ENCODE measurements at places on chromosomes 5 and 9.

- no peak for DNase-seq
These were observed 294.0 kb downstream of the YTHDC2 start for GRCh38 chr5:113807427-113807991.

- DNase-seq: no peak
These were observed 7.2 kb upstream of the LMNB1 start for GRCh38 chr5:126769703-126770102.

GRCh38 chr5:31096238-31096865 is 97.1 kb upstream of the CDH6 start:
- peak; percentile 54 for DNase-seq

GRCh38 chr5:111235635-111236034 is 11.5 kb downstream of the CAMK4 start:
- DNase-seq: no peak

DNA sequence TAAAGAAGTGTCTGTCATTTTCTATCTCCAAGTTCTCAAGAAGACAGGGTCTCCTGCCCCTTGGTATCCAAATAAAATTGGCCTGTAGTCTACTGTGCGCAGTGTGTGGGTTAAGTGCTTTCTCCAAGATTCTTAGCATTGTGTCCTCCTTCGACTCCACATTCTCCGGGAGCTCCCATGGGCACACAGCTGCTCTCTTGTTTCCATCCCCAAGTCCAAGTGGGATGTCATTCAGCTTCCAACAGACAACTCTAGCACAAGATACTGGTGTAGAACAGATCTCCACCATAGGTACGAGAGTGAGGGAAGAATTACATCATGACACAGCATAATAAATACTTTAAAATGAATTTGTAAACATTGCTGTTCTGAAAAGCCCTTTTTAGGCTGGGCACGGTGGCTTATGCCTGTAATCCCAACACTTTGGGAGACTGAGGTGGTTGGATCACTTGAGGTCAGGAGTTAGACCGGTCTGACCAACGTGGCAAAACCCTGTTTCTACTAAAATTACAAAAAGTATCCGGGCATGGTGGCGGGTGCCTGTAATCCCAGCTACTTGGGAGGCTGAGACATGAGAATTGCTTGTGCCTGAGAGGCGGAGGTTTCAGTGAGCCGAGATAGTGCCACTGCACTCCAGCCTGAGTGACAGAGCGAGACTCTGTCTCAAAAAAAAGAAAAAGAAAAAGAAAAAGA is 196.2 kb downstream of the C9orf152 start:
- DNase-seq: no peak

DNA sequence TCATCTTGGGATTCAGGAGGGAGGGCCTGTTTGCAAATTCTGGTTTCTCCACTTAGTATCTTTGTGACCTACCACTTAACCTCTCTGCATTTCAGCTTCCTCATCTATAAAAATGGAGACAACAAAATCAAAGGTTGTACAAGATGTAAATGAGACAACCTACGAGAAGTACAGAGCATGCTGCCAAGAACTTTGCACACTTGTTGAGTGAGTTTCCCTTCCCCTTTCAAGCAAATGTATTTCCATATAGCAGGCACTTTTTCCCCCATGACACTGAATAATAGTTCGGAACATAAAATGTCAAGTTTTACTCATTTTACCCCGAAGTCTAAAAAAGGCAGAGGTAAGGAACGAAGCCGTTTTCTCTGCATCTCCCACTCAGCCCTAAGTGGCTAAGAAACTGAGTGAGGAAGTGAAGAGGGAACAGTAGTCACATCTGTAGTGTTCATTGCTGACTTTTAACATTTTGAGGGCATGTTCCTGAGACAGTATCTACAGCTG is 159.0 kb downstream of the TLE1 start:
- no peak for DNase-seq

GRCh38 chr5:155091768-155092717 is 78.5 kb downstream of the KIF4B start:
- DNase-seq: peak; percentile 67

DNA sequence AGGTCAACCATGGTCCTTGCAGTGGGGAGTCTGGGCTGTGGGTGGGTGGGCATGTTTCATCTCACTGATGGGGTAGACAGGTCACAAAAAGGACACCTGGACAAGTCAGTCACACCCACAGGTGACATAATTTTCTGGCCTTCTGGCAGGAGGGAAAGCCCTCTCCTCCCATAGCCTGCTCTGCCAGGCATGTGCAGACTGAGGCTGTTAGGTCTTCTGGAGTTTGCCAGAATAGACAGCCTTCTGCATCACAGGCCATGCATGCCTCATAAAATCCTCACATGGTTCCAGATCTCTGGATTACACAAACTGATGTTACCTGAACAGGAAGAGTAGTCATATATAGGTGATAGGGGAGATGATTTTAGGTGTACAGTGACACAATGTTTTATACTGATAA is 49.1 kb downstream of the ARHGAP26 start:
- DNase-seq: peak; percentile 76

Data from epithelial cell of esophagus (primary cell).